ENCODE measurements at places on chromosomes 13 and 19.

DNA sequence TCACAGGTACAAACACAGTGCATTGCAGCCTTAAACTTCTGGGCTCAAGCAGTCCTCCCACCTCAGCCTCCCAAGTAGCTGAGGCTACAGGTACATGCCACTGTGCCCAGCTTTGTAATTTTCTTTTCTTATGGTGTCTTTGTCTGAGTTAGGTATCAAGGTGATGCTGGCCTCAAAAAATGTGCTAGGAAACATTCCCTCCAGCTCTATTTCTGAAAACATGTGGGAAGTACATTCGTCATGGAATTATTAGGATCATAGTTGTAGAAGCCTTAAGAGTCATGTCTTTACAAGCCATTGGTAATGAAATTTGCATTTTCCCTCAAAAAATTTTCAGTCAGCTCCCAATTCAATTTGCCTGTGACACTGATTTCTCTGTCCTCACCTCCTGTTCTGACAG lies 231.6 kb downstream of the DCT start:
- no peak for DNase-seq

GRCh38 chr13:72293206-72293605 lies 426.2 kb upstream of the DACH1 start:
- no peak for DNase-seq

- no peak for DNase-seq
Measured at GRCh38 chr13:36158611-36159010, 27.4 kb upstream of the DCLK1 start.

- no peak for DNase-seq
Measured at GRCh38 chr13:50153401-50153800, 138.2 kb downstream of the KCNRG start.

DNA sequence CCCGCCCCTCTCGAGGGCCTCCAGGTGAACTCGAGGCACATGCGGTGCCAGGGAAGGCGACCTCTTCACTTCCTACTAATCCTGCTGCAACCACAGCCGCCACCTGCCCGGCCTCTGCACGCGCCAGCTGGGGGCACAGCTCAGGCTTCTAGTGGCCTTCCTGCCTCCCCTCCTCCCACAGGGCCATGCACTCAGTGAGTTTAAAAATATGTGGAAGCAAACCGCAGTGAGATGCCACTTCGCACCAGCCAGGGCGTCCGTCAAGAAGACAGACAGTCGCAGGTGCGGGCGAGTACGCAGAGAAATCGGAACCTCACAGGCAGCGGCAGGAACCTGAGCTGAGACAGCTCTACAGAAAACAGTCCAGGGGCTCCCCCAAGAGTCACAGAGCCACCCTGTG lies 10.4 kb downstream of the LMNB2 start:
- no peak for DNase-seq

GRCh38 chr13:75749407-75749806 lies 113.3 kb downstream of the LMO7 start:
- peak; percentile 67 for DNase-seq

DNA sequence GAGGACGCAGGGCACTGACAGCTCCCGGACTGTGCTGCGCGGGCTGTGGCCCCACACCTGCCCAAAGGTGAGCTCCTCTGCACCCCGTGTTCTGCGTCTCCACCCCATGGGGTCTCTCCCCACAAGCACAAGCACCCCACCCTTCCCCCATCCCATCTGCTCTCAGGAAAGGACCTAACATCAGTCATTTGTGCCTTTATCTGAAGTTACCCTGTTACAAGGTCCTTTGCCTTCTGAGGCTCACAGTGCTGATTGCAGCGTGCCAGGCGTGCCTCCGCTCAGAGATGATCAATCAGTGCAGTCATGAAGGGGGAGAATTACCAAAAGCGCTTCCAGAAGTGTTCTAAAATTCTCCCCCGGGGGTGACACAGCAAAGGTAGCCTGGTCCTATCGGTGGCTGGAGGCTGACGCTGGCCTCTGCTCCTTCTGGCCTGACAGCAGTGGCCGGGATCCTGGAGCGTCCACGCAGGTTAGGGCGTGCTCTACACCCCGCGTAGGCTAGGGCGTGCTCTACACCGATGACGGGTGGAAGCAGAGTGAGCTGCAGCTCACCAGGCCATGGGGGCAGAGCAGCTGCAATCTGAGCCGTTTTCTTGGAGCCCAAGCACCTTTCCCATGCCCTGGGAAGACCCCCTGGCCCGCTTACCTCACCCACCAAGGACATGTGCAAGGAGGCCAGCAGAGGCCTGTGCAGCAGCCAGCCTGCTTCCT lies 84.7 kb upstream of the TM9SF2 start:
- no peak for DNase-seq

DNA sequence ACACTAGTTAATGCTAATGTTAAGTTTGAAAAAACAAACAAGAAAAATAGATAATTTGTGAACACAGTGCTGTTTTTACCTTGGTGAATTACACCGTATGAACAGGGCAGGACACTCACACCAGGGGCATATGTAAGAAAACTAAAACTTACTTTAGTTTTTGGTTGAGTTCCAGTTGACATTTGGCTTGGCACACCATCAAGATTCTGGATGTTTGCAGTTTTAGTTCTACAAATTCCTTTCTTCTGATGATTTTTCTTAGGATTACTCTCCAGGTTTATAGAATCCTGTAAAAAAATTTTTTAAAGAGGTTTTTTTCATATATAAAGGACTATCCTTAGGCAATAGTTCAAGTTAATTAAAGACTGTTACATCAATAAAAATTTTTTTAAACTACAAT lies 238.5 kb upstream of the STARD13 start:
- DNase-seq: peak; percentile 90

GRCh38 chr13:113152691-113152983 lies 5.8 kb upstream of the PROZ start:
- DNase-seq: no peak

DNA sequence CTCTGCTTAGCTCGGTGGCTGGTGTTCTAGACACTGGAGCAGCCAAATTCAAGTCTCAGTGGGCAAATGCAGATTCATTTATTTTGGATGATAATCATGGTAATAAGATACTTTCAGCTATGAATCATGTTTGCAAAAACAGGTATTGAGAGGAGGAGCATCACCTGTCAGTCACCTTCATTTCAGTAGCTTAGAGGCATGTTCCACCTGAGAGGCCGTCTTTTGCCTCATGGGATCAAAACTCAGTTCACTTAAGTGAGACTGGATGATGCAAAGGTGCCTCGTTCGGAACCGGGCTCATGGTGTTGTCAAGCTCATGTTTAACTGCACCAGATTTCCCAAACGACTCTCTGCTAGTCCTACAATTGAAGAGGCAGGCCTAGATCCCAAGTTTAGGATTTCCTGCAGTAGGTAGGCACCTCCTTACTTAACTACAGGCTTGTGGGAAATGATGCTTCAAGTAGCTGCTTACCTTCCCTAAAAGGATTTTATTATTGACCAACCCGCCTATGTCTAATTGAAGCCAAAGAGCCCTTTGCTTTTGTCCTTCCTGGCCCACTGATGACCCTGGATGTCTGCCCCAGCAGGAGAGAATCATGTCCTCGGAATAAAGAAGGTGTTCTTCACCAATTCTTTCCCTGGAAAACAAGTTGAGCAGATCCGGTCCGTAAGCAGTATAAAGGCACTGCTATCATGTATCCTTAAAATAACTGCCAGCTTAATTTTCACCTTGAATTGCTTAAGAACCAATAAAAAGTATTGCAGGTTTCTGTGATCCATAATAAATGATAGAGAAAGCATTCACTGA lies 60.0 kb downstream of the ZAR1L start:
- DNase-seq: no peak

GRCh38 chr19:44700547-44700946 lies 1.6 kb downstream of the CEACAM16 start:
- DNase-seq: no peak

GRCh38 chr19:54684527-54684926 lies 21.7 kb downstream of the LILRB4 start:
- DNase-seq: no peak

GRCh38 chr19:3945838-3946237 lies 13.0 kb downstream of the NMRK2 start:
- DNase-seq: peak; percentile 37

DNA sequence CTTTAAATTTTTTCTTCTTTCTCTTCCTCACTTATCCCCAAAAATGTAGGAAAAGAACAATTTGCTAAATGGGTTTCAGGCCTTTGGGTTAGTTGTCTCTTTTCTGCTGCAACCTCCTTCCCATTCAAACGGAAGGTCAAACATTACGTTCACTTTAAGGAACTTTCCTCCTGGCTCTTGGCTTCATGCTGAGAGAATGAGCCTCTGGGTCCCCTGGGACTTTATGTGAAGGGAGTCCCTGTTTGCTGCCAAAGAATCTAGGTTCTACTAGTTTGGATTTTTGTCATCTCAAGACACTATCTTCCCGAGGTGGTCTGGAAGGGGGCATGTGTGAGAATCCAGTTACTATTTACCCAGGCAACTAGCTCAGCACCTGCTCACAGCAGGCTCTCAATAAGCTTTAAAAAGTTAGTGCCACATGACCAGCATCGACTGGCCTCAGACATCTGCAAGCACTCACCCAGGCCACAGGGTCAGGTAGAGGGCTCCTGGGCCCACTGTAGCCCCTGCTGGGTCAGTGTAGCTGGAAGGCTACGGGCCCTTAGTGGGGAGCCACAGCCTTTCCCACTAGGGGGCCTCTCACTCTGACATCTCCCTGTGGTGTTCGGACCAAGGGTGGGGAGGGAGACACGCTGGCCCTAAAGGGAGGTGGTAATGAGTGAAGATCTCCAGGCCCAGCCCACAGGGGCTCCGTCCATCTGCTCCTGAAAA lies 40.5 kb downstream of the FAM124A start:
- no peak for DNase-seq

DNA sequence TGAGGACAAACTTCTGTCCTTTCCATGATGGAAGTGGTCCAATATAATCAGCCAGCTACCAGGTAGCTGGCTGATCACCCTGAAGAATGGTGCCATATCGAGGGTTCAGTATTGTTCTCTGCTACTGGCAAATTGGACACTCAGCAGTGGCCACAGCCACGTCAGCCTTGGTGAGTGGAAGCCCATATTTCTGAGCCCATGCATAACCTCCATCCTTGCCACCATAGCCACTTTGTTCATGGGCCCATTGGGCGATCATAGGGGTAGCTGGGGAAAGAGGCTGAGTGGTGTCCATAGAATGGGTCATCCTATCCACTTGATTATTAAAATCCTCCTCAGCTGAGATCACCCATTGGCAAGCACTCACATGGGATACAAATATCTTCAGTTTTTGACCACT lies 565.8 kb downstream of the IRS2 start:
- DNase-seq: no peak

- no peak for DNase-seq
Measured at GRCh38 chr19:43776286-43776685, 4.5 kb downstream of the KCNN4 start.

- no peak for DNase-seq
Measured at GRCh38 chr19:46186101-46186716, 38.2 kb downstream of the IGFL2 start.

GRCh38 chr19:39754971-39755370 lies 17.1 kb upstream of the CLC start:
- DNase-seq: no peak

DNA sequence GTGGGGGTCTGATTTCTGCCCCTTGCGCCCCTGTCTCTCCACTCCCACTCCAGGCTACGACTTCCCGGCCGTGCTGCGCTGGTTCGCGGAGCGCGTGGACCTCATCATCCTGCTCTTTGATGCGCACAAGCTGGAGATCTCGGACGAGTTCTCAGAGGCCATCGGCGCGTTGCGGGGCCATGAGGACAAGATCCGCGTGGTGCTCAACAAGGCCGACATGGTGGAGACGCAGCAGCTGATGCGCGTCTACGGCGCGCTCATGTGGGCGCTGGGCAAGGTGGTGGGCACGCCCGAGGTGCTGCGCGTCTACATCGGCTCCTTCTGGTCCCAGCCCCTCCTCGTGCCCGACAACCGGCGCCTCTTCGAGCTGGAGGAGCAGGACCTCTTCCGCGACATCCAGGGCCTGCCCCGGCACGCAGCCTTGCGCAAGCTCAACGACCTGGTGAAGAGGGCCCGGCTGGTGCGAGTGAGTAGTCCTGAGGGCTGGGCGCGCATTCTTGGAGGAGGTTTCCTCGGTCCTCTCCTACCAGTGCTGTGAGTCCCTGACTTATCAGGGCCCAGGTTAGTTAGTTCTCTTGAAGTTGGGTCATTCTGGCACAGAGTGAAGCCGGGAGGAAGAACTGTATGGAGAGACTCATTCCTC lies 12.7 kb downstream of the EHD2 start:
- no peak for DNase-seq

DNA sequence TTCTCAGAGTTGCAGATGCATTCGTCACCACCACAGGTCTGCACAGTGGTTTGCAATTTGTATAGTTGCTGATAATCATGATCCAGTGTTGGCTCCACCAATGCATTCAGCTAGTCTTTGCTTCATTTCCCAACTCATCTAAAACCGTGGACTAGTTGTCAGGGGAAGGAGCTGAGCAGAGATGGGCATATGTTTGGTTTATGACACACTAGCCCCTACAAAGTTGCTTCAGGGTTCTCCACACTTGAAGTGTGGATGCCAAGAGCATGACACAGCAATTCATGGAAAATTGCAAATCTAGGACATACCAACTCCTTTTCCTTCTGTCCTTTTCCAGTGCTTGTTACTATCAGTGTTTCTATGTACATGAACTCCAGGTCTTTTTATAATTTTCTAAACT lies 168.0 kb downstream of the TNFSF13B start:
- DNase-seq: no peak

DNA sequence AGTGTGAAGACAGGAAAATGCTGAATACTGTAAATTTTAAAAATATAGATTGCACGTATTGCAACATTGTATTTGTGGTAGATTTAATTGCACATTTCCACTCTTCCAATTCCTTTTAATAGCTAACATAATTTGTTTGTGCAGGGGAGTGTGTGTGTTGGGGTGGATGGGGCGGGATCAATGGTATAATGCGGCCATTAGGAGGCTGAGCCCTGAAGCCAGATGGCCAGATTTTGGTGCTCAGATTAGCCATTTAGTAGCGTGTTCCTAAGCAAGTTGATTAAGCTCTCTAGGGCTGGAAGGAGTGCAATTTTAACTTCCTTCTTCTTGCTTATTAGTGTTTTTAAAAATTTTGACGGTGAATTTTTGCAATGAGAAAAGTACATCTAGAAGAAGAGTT lies 5.8 kb downstream of the OXGR1 start:
- no peak for DNase-seq

DNA sequence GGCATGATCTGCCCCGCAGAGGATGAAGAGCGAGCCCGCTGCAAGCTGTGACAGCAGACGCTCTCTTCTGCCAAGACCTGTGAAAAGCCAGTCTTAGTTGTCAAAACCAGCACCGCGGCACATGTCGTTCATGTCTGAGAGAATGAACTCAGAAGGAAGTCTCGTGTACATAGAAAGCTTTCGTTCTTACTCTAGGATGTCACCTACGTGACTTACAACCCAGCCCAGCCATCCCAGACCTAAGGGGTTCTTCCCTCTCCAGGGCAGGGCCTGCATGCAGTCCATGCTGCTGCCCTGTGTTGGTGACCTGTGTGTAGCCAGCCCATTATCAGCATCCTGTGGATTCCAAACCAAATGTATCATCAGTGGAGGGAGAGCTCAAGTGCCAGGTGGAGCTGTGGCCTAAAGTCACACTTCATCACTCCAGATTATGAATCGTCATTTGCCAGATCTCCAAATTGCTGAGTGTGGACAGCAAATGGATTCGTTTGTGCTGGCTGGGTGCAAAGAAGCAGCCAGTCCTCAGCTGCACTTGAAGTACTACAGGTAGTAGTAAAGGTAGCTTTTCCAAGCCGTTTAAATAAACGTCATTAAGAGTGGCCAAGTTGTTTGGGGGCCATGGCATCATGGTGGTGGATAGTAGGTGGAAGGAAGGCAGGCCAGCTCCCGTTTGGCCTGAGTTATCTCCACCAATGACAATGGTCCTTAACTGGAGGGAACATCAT lies 73.9 kb upstream of the GPR183 start:
- no peak for DNase-seq
